Daoy (cell line): ENCODE measurements at places on chromosomes 4 and X. TPM values are rescaled to one million over a fixed set of nuclear protein-coding genes. Genes with fewer than 3 reads are reported as not detected.

DNA sequence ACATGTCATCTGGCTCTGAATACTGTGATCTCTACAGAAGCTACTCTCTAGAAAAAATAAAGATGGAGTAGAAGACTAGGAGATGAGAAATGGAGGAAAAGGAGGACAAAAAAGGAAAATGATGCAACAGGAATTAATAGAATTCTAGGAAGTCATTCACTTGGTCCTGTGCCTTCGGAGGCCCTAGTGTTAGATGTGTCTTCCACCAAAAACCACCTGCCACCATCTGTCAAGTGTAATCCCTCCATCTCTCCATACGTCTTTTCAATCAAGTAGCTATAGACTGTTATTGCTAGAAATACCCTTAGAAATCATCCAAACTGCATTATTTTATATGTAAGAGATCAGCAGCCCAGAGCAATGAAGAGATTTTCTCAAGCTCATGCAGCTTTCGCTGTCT lies 2.9 kb upstream of the RAB41 start:
- no peak for DNase-seq

DNA sequence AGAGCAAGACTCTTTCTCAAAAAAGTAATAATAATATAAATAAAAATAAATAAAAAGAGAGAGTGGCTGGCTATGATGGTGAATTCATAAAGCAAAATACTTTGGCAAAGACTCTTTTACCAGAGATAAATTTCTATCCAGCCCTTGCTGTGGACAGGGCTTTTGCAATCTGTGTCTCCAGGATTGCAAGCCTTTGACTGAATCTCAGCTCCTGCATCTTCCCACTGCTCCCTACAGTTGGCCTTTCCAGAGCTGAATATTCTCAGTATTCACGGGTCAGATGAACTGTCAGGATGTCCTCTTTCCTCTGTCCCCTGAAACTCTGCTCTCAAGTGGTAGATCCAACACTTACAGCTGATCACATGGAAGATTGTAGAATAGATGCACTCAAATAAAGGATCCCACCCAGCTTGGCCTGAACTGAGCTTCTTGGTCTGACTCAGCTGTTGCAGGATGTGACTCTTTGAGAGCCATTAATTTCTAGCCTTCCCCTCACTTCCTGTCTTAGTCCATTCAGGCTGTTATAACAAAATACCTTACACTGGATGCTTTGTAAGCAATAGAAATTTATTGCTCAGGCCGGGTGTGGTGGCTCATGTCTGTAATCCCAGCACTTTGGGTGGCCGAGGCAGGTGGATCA lies 123.4 kb upstream of the GUCY1A1 start:
- peak; percentile 57 for DNase-seq

RNF175 gene
- total RNA-seq = not detected in 2 replicates

GRCh38 chrX:119340606-119341205 lies 58.4 kb upstream of the SLC25A43 start:
- DNase-seq = no peak

GRCh38 chr4:184979461-184980124 lies 38.7 kb upstream of the HELT start:
- no peak for DNase-seq

- no peak for DNase-seq
Measured at GRCh38 chr4:49516796-49517195, 530.7 kb downstream of the CWH43 start.

- no peak for DNase-seq
Measured at GRCh38 chrX:136636121-136636520, 11.8 kb upstream of the CD40LG start.

DNA sequence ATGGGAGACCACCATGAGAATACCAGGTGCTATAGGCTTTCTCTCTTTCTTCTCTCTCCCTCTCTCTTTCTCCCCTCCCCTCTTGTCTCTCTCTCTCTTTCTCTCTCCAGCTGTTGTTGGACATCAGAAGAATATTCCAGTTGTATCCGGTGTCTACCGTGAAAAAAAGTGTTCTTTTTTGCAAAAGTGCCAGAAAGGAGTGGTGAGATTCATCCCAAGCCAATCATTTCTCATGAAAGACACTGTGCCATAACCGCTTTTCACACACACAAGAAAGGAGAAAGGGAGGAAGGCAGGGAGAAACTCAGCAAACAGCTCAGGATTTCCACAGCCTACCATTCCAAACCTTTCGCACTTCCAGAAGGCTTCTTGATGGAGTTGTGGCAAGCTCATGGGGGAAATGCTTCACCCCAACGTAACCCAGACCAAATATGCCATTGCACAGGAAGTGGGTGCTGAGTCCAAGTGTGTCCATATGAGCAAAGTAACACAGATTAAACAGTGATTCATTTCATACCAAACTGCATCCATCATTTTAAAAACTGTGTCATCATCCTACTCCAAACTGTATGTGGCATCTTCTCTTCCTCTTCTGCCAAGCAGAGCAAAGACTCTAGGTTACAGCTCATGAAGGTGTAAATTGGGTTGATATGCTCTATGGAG lies 224.0 kb downstream of the APBB2 start:
- peak; percentile 94 for DNase-seq

GRCh38 chr4:16122784-16123183 lies 39.0 kb upstream of the PROM1 start:
- DNase-seq = no peak

BEND4 gene
- total RNA-seq = 3.9 and 5.5 TPM in 2 replicates

DNA sequence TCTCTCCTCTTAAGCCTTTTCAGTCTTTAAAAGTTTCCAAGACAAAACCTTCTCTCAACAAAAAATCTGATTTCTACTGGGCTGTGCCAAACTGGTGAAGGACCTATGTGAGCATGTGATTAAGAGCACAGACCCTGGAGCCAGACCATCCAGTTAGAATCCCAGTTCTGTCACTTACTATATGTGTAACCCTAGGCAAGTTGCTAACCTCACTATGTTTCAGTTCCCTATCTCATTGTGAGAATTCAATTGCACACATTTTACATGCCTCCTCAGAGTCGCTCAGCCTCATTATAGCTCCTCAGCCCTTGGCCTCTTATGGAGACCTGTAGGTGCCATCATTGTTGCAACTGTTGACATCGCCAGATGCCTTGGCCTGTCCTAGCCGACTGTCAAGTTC lies 54.1 kb upstream of the VEGFD start:
- no peak for DNase-seq

DNA sequence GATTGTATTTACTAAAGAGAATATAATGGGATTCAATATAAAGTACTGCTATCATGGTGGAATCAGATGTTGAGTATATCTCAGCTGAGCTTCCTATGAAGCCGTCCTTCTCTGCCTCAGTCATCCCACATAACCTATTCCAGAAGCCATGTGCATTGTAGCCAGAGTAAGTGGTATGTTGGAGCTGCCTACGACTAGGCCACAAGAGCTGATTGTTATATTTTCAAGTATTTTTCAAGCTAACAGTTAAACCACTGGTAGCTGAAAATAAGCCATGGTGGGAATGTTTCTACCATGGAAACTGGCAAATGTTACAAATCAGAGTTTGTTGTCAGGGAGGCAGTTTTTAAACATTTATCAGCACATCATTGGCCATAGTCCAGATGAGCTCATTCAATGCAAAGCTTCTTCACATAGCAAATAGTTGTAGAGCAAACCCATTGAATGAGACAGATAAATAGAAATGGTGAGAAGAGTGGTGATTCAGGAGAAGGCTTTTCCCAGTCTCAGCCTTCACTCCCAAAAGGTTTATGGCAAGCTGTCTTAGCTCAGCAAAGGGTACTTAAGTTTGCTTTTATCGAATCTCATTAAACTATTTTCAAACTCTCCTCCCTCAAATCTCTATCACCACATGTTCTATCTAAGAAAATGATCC lies 436.4 kb downstream of the PCDH19 start:
- DNase-seq = no peak

EPGN gene
- total RNA-seq = 1.3 TPM in 1 of 2 replicates, not detected in the other

DNA sequence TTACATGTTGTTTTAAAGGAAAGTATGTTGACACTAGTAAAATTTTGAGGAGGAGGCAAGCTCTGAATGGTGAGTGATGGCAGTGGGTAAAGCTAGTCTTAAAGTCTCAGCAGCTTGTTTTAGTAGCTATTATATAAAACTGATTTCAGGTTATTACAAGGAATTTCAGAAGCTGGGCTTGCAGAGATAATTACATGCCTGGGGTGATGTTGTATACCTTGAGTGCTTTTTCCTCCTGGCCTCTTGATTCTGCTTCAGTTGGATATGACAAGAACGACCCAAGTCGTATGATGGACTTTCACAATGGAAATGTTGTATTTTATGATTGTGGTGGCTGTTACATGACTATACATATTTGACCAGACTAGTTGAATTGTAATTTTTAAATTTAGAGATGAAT lies 175.5 kb upstream of the ADGRL3 start:
- DNase-seq = no peak

GRCh38 chr4:106898621-106899230 lies 137.4 kb downstream of the DKK2 start:
- no peak for DNase-seq

- no peak for DNase-seq
Measured at GRCh38 chr4:127993151-127993550, 27.9 kb downstream of the ABHD18 start.

- DNase-seq = no peak
Measured at GRCh38 chr4:89829470-89830138, 7.4 kb downstream of the SNCA start.

GRCh38 chrX:43836435-43837184 lies 45.6 kb downstream of the MAOB start:
- DNase-seq = no peak

DNA sequence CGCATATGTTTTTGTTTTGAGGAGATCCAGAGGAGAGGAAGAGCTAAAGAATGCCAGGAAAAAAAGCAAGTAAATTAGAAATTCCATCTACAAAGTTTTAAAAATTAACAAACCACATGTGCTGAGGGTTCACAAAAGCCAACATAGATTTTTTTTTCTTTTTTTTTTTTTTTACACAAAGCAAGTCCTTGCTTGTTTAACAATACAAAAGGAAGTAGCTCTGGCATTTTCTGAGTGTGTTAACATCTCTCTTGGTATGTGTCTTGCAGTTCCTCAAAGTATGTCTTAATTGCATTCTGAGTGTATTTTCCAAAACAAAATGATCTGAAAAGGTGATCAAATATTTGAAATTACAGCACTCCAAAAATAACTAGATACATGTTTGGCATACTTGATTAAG lies 1682.7 kb upstream of the AGA start:
- DNase-seq = no peak

PLXNB3 gene
- 0.97 and 1.0 TPM in 2 replicates for total RNA-seq

- peak; percentile 11 for DNase-seq
Measured at GRCh38 chr4:106369456-106370060, 980 bp upstream of the GIMD1 start.

- peak; percentile 4 for DNase-seq
Measured at GRCh38 chr4:64158648-64159326, 250.5 kb downstream of the TECRL start.

DNA sequence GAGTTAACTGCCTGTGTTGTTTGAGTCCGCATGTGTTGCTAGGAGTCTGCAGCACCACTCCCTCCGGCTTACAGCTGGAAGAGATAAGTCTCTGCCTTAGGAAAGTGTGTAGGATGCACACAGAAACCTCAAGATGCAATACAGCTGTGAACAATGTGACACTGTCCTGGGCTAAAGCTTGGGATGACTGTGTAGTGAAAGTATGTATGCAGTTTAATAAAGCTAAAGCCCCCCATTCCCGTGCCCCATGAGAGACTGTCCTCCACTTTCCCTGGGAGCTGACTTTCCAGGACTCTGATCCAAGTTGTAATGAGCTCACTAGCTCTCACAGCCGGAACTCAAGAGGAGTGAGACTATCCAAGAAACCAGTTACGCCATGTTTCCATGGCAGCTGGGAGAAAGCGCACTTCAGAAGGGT lies 156.6 kb upstream of the FTHL17 start:
- no peak for DNase-seq

DNA sequence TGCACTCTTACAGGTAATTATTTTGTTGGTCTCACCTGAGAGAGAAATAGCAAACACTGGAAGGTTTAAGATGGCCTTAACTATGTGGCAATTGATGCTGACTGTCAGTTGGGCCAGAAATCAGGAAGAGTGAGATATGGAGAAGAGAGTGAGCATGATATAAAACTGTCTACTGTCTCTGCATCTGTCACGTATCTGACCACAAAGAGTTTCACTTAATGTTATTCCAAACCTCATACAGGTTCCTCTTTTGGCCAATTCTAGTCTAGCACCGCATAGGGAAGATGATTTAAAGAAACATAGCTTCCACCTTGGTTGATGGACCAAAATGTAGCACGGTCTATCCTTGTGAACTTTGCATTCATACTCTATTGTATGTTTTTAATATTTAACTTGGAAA lies 381.0 kb upstream of the BOD1L1 start:
- DNase-seq = no peak

- DNase-seq = peak; percentile 43
Measured at GRCh38 chr4:4693258-4693657, 151.4 kb upstream of the STX18 start.

DNA sequence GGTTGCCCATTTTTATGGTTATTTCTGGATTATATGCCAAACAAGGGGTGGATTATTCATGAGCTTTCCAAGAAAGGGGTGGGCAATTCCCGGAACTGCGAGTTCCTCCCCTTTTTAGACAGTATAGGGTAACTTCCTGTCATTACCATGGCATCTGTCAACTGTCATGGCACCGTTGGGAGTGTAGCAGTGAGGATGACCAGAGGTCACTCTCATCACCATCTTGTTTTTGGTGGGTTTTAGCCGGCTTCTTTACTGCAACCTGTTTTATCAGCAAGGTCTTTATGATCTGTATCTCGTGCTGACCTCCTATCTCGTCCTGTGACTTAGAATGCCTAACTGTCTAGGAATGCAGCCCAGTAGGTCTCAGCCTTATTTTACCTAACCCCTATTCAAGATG lies 57.6 kb downstream of the SH3KBP1 start:
- no peak for DNase-seq

MAGEC3 gene
- not detected in 2 replicates for total RNA-seq

DNA sequence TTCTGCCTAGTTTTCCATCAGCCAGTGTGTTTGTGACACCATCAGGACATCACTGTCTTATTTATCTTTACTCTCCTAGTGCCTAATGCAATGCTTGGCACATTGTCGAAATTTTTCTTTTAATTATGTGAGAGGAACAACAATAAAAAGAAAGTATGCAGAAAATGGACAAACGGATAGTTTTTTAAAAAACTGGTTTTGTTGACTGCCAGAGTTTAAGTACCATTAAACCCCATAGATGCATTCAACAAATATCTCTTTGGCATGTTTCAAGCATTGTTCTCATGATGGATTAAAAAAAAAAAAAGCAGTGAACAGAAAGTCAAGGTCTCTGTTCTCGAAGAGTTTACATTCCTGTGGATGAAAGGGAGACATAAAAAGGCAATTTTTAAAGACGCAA lies 398.4 kb downstream of the PPP3CA start:
- DNase-seq = no peak

RAB40AL gene
- total RNA-seq = 0.40 TPM in 1 of 2 replicates, not detected in the other
